A549 (cell line): ENCODE measurements at places on chromosomes 7 and 10.

DNA sequence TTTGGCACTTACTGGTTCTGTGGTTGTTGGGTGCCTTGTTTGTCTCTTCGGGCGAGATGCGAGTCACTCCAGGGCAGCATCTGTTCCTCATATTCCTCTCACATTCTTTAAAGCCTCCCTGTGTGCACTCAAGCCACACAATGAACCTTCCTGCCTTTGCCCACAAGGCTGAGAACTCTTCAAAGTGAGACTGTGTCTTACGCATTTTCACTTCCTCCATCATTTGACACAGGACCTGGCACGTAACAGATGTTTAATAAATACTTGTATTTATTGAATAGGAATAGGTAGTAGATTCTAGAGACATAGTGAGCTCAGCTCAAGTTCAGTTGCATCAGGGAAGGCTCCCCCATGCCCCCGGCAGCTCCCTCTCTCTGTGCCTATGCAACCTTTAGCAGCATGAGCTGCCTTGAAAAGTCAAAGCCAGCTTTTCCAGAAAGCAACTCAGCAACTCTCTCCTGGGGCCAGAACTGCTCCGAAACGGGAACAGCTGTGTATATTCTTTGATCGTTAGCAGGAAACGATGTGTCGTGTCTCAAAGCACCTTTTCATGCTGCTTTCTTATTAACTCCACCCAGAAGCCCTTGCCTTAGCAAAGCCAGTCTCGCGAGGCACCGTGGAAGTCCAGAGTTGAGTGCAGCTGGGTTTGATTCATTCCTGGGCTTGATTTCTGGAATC is 97.5 kb downstream of the PFKFB3 start:
- no peak for DNase-seq

DNA sequence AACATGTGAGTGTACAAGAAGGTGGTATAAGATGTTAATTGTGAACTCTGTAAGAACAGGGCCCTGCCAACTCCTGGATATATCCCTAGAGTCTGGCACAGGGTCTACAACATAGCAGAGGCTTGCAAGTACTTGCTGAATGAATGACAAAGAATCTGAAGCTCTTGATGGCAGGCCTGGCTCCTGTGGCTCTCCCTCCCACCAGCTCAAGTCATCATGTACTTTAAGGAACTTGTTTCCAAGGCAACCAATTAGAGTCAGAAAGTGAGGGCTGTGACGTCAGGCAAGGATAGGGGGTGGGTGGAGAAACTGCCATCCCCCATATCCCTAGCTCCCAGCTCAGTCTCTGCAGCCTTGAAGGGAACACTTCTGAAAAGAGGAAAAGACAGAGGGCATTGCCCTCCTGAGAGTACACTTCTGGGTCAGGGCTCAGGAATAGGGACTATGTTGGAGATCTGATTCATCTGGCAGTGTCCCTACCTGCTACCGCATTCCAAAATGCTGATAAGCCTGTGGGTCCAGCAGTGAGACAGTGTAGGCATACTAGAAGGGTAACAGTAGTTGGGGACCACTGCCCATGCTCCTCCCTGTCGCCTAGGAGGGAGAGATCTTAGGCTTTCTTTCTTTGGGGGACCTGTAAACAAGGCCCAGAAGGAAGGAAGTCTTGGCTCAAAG is 34.6 kb upstream of the BTRC start:
- no peak for DNase-seq

DNA sequence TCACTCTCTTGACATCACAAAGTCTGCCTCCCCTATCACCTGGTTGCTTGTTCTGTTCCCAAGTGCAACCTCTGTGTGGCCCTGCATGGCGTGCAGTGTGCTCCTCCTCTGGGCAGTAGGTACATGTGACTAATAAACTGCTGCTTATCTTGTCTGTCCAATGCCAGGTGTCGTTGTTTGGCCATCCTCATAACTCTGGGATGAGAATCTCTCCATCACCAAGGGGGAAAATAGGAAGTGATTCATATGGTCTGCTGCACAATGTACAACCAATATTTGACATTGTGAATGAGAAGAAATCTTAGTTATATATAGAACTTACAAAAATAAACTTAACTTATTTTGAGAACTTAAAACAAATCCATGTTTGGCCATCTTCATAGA is 135.2 kb downstream of the INHBA start:
- no peak for DNase-seq

- DNase-seq, result no peak
Observed at GRCh38 chr10:83943920-83944319, 195.4 kb upstream of the GHITM start.

DNA sequence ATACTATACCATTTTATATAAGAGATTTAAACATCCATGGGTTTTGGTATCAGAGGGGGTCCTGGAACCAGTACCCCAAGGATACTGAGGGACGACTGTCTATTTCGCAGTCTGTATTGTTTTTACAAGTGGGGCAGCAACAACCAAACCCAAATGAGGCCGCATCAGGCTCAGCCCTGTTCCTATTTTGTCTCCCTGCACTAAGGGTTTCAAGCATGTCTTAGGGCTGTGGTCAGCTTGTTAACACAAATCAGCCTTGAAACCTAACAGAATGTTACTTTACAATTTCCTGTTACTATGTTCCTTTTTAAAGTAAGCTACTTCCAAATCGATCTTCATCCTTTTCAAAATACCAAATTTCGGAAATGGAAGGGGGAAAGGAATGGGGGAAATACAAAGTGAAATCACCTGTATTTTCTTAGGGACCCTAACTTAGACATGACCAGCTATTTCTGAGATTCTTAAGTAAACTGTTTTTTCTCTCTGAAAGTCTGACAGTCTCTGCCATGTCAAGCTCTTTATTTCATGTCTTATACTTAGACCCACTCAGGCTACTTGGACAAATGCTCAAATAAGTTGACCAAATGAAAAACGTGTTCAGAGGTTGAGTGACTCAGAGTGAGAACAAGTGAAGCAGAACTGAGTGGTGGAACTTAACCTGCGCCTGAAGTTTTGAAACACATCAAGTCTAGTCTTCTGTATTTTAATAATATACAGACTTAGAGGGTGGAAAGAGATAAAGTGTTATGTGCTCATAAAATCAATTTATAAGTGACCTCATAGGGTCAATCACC is 75.8 kb downstream of the C1GALT1 start:
- DNase-seq, result no peak

DNA sequence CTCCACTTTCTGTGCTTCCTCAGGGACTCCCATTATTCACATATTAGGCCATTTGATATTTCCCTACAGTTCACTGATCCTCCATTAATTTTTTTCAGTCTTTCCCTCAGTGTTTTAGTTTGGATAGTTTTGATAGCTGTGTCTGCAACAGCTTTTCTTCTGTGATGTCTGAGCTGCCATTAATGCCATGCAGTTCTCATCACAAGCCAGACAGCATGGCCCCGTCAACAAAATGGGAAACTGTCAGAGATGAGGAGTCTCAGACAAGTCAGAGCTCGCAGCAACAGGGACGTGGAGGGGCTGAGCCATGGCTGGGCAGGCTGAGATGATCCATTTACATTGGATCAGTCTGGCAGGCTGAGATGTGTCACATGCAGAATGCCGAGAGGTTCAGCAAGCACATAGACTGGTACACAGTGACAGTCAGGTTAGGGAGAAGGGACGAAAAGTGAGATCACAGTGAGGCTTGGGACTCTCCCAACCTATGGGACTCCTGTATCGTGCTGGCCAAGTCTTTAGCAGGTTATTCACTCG is 65.4 kb downstream of the NPS start:
- DNase-seq, result no peak

DNA sequence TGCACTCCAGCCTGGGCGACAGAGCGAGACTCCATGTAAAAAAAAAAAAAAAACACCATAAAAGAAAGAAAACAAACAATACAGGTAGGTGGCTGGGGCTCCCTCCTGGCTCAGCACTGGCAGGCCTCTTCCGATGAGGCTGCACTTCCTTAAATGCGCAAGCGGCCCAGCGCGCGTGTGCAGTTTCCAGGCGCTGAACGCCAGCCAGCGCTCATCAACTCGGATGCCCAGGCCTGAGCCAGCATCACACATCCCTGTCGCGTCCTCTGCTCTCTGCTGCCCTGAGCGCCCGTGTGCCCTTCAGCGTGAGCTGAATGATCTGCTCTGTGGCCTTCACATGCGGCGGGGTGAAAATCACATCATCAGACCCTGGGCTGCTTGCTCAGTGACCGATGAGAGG is 31.8 kb downstream of the NUDT1 start:
- no peak for DNase-seq

GRCh38 chr7:151553356-151553755 is 33.7 kb upstream of the RHEB start:
- DNase-seq, result no peak

DNA sequence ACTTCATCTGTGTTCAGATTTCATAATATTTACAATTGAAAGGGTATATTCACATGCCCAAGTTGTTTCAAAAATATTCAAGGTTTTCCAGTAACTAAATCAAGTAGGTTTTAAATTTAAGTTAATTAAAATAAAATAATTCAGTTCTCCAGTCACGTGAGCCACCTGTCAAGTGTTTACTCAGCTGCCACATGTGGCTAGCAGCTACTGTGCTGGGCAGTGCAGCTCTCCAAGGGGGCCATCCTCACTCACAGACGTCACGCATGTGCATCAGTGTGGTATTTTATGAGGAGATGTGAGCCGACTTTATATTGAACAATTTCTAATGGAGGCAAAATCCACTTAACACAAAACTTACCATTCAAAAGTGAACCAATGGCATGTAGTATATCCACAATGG is 69.7 kb upstream of the CAMK2B start:
- no peak for DNase-seq
